IMR-90 (cell line): ENCODE measurements at places on chromosomes 7 and 10. TPM values are rescaled to one million over a fixed set of nuclear protein-coding genes. Genes with fewer than 3 reads are reported as not detected.
A peak's percentile ranks its signal among the peaks of the same experiment; 100 is the strongest.

Gene ZNF25
- total RNA-seq, result 9.5 and 12.2 TPM in 2 replicates

DNA sequence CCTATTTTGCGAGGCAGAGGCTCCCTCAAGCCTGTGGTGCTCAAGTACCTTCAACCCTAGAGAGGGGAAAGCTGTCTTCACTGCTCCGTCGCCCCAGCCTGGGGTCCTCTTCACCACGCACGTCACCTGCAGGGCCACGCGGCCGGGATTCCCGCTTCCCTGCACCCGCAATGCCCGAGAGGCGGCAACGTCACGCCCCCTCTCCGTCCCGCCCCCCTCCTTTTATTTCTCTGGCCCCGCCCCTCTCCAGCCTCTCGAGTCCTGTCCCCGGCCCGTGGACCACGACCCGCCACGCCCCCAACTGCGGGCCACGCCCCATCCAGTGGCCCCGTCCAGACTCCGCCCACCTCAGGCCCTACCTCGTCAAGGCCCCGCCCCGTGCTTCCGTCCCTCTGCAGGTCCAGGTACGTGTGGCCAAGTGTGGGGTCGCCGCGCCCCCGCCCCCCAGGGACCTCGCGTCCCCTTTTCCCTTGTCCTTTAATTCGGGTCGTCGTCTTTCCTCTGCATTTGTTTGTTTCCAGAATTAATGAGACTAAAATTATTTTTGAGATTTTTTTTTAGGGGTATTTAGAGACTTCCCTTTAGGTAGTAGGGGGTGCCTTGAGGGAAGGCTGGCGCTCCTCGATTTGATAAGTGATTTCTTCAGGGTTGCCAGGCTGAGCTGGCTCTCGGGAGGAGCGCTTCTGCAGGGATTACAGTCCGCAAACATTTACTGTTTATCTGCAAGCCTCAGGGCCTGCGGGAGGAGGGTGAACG lies 69.8 kb upstream of the BAIAP2L1 start:
- DNase-seq, result no peak

GRCh38 chr10:44425466-44425865 lies 40.6 kb upstream of the CXCL12 start:
- DNase-seq, result no peak

DNA sequence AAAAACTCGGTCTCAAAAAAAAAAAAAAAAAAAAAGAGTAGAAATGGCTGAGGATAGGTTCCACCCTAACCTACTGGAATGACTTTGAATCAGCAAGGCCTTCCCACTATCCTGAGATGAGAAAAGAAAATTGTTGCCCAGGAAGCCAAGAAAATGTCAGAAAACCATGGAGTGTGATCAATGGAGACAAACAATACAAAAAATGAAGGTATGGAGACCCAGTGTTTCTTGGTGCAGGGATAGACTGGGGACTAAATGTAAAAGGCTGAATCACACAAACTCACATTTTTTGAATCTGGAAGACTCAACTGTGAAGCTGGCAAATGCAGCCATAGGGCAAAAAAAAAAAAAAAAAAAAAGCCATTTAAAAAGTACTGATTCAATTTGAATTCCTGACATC lies 364.3 kb upstream of the ANKRD30A start:
- DNase-seq, result no peak

Gene C7orf33
- not detected in 2 replicates for total RNA-seq

Gene SLC39A12
- total RNA-seq, result not detected in 2 replicates

Gene FGL2
- total RNA-seq, result 0.56 and 1.3 TPM in 2 replicates

- DNase-seq, result no peak
These were observed 48.6 kb downstream of the NCAPG2 start for GRCh38 chr7:158655931-158656441.

GRCh38 chr10:127908959-127909267 lies 2.0 kb downstream of the PTPRE start:
- DNase-seq, result no peak

Gene EVX1
- total RNA-seq, result not detected in 2 replicates

DNA sequence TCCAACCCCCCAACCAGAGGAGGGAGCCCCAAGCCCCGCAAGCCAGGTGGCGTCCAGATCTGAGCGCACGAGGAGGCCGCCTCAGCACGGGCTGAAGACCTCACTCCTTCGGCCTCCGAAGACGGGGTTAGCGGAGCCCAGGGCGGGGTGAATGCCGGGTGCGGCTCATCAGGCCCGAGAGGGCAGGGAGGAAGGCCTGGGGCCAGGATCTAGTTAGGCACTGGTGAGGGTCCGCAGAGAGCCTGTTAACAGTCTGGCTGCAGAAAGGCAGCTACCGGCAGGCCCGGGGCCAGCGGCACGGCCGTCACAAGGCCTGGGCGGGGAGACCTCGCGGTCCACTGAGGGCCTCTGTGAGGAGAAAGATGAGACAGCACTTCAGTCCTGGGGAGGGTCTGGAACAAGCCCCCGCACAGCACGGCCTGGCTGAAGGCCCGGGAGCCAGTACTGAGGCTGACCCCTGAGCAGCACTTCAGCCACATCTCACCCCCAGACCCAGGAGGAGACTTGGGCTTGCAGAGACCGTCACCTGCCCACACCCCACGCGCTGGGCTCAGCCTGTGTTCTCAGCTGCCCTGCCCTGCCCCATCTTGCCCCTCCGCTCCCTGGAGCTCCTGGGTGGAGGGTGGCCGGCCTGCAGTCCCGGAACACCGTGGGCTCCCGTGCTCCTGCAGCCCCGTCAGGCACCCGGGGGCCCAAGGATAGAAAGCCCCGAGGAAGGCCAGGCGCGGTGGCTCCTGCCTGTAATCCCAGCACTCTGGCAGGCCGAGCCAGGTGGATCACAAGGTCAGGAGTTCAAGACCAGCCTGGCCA lies 193.2 kb downstream of the ELFN1 start:
- DNase-seq, result no peak

GRCh38 chr7:4659551-4660286 lies 22.4 kb upstream of the FOXK1 start:
- no peak for DNase-seq

- no peak for DNase-seq
These were observed 371.4 kb downstream of the PHTF2 start for GRCh38 chr7:78169992-78170391.

DNA sequence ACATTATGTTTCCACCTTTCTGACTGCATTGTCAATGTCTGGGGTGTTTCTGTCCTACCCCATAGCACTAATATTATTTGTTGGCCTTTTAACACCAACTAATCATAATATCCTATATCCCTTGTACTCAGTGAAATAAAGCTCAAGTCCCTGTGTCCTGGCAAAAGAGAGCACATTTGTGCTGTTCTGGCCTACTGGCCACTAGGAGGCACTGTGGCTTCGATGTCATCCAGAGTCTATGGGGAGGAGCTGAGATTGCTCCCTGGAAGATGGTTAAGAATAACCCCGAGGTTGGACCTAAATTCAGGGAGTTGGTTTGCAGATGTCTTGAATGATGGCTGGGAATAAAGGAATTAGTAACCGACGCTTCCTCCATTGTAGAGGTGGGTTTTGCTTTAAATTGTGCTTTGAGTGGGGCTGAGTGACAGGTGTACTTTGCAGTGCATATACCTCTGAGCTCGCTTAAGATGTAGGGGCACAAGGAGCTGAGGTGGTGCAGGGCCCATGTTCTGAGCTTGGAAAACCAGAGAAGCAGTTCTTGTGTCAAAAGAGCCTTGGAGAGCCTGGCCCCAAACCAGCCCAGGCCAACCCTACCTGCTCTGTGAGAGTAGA lies 191.2 kb upstream of the PRSS1 start:
- DNase-seq, result peak; percentile 72

Gene MORN4
- total RNA-seq, result 3.2 and 3.3 TPM in 2 replicates

DNA sequence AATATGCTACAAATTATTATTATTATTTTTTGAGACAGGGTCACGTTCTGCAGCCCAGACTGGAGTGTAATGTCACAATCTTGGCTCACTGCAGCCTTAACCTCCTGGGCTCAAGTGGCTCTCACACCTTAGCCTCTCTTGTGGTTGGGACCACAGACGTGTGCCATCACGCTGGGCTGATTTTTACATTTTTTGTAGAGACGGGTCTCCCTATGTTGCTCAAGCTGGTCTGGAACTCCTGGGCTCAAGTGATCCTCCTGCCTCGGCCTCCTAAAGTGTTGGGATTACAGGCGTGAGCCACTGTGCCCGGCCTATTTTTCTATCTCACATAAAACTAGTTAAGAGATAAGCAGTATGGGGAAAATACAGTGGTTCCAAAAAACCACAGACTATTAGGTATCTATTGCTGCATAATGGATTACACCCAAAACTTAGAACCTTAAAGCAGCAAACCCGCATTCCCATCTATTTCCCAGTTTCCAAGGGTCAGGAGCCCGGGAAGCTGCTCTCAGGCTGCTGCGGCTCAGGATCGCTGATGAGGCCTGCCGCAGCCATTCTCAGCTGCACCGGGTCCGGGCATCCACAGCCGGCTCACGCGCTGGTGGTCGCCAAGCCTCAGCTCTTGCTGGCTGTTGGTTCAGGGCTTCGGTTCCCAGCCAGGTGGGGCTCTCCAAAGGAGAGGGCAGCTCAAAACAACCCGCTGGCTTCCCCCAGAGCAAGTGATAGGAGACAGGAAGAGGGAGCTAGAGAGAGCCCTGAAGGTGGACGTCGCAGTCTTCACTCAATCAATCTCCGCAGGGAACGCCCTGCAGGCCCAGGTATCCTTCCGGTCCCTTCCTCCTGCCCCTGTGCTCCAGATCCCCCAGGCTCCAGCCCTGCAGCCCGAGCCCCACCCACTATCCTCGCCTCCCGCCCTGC lies 128.2 kb downstream of the UBE2H start:
- DNase-seq, result no peak

DNA sequence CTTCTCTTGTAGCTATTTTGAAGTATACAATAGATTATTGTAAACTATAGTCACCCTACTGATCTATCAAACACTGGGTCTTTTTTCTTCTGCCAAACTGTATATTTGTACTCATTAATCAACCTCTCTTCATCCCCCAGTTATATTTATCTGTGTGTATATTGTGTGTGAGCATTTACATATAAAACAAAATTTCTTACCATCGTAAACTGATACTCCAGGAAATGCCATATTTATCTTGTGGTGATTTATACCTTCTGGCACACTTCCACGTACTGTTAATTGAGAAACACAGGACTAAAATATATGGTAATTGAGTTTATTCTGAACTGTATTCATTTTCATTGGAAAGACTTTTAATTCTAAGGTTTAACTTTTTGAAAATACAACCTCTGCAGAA lies 18.9 kb downstream of the ANLN start:
- DNase-seq, result no peak

Gene TMEM184A
- total RNA-seq, result 0.28 and 0.36 TPM in 2 replicates

DNA sequence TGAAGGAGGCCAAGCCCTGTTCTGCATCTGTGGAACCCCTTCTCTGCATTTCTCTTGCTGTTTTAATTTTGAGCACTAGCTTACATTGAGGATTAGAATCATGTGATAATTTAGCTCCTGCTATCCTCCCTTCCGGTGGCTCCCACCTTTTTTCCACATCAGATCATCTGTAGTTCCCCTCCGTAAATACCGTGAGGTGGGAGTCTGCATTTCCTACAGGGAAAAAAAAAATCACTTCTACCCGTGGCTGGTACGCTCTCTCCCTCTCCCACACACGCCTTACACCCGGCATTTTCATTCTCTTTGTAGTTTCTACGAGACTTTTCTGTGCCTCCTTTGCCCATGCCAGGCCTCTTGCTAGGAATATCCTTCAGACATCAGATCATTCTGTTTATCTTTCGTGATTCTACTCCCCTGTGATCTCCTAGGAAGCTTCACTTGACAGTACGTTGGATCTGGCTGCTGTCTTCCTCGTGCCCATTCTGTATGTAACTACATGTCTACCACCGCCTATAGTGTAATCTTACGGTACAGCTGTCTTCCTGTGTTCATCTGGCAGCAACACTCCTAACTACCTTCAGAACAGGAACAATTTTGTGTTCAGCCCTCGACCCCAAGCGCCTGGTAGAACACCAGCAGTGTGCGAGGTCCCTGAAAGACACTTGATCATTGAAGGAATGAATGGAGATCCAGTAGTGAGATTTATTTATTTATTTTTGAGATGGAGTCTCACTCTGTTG lies 41.7 kb upstream of the OCM start:
- no peak for DNase-seq

GRCh38 chr7:70698219-70698832 lies 433.6 kb upstream of the GALNT17 start:
- peak; percentile 73 for DNase-seq

DNA sequence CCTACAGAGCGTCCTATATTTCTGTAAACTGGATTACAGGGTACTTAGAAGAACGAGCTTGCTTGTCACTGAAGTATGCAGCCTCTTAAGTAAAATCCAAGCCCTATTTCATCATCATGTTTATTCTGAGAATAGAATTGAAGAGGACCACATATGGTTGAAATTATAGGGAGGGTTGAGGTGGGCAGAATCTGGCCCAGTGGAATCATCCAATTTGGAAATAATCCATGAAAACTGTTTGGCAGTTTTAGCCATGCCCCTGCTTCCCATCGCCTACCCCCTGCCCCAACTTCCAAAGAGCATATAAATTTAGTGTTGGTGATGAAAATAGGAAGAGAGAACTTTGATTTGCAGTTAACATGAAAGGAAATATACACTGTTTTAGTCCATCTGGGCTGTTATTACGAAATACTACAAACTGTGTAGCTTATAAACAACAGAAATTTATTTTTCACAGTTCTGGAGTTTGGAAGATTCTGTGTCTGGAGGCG lies 150.4 kb downstream of the PRKG1 start:
- peak; percentile 88 for DNase-seq

DNA sequence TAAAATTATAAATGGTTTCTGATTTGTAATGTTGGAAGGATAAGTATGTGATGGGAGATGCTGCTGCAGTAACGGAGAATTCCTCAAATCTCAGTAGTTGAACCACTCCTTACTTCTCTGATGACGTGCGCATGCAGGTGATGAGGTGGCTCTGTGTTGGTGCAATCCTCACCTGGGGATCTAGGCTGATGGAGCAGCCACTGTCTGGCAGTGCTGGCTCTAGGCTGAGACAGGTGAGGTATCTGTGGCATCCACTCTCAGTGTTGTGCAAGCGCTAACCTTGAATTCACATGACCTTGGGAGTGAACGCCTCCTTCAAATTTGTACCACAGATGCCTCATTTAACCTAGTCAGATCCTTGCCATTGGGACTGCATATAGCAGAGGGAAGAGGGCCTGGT lies 35.0 kb downstream of the LHFPL3 start:
- no peak for DNase-seq

- DNase-seq, result no peak
These were observed 157.9 kb downstream of the GFRA1 start for GRCh38 chr10:116115036-116115641.

Gene NOS3
- 0.28 and 0.72 TPM in 2 replicates for total RNA-seq

DNA sequence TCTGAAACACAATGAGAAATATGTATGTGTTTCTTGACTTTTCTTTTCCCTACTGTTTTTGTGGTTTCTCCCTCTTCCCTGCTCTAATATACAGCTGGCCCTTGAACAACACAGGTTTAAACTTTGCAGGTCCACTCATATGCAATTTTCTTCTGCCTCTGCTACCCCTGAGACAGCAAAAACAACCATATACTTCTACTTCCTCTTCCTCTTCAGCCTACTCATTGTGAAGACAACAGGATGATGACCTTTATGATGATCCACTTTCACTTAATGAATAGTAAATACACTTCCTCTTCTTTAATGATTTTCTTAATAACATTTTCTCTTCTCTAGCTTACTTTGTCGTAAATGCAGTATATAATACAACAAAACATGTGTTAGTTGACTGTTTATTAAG lies 35.0 kb upstream of the DGKB start:
- DNase-seq, result no peak
